Cardiac septum (tissue), 1 donor: ENCODE measurements at places on chromosomes 4 and X. TPM values are rescaled to one million over a fixed set of nuclear protein-coding genes. Genes with fewer than 3 reads are reported as not detected.

Gene CD99L2
- 90.8 TPM for total RNA-seq

- no peak for DNase-seq
Observed at GRCh38 chr4:174084542-174084941, 198.9 kb downstream of the FBXO8 start.

DNA sequence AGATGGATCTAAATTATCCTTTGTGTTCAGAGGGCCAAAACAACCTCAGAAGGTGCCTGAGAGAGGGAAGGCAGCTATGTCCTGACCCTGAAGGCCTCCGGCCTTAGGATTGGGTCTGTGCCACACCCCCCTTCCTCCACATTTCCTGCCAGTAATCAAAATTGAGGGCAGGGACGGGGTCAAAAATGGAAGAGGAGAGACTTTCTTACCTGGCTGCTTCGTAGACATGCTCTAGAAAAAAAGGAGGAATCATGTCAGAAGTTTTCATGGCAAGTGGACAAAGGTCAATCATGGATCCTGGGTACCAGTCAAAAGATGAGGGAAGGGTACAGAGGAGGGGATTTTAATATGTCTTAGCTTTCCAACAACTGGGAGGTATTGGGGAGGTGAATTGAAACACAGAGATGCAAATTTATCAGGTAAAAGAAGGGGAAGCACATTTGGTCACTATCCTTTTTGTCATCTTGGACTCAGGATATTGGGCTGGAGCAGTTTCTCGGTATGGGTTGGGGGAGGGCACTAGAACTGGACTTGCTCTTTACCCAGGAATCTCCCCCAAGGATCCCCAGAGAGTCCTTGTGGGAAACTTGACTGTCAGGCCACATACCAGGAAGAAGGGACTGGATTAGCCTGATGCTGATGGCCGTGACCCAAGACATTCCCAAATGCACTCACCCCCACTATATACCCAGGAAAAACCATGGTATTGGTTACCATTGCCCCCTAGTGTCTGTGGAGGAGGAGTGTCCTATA is 17.1 kb downstream of the VSIG4 start:
- no peak for DNase-seq

Gene RHOH
- 0.78 TPM for total RNA-seq

Gene ARHGEF38
- total RNA-seq = not detected

DNA sequence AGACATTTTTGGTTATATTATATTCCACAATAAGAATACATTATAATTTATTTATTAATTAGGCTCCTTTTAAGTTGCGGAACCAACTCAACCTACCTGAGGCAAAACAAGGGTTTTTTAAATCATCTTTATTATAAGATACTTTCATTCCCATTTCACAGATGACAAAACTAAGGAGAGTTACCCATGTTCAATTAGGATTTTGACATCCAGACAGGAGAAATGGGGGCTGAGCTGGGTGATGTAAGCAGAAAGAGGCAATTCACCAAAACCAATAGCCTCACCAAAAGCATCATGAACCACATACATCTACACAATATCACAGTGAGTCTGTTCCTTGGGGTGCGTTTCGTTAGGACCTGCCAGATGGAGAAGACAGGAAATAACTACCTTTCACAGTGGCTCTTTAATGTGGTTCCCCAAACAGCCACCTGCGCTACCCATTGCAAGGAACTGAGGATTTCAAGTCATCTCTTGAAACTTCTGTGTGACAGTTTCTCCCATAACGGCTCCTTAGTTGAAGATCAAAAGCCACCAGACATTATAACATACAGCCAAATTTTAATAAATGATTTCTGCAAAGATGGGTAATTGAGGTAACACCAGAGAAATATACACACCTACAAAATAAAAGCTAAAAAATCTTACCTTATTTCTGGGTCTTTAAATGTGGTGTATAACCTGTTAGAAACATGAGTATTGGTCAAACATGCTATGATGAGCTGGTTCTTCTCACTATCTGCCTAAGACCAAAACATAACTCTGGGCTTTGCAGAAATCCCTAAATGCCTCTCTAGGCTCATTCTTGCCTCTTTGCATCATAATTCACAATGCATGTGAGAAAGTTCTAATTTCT is 190.6 kb upstream of the LEF1 start:
- no peak for DNase-seq

Gene SMPX
- total RNA-seq = 732 TPM

- no peak for DNase-seq
Observed at GRCh38 chr4:154709550-154709949, 34.2 kb upstream of the LRAT start.

DNA sequence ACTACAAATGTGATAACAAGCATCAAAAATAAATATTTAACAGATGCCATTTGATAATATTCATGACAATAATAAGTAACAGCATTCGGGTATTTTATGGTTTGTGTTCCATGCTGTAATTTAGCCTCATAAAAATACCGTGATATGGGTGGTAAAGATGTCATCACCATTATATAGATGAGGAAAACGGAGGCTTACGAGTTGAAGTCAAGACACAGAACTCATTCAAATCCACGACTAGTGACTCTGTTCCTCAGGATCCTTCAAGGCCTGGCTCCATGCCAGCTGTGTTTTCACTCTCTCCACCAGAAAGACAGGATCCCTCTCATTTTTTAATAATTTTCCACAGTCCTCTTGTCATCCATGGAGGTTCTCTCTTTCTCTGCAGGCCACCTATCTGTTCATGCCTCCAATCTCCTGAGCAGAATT is 94.5 kb downstream of the APBB2 start:
- DNase-seq = no peak

- DNase-seq = no peak
Observed at GRCh38 chr4:143512978-143513313, 556 bp upstream of the SMARCA5 start.

DNA sequence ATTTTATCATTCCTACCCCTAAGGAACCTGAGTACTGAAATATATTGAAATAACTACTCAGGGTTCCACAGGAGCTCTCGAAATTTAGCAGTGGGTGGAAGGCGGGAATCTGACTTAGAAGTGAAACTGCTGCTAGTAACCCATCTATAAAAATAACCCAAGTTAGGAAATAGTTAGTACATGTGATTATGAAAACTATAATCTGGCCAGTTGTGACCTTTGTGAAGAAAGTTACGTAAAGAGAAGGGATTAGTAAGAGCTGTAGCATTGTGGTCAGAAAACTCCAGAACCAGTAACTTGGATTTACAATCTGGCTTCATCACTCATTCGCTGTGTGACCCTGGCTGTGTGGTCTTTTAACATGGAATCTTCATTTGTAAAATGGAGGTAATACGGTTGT is 175.5 kb downstream of the RAPGEF2 start:
- no peak for DNase-seq

DNA sequence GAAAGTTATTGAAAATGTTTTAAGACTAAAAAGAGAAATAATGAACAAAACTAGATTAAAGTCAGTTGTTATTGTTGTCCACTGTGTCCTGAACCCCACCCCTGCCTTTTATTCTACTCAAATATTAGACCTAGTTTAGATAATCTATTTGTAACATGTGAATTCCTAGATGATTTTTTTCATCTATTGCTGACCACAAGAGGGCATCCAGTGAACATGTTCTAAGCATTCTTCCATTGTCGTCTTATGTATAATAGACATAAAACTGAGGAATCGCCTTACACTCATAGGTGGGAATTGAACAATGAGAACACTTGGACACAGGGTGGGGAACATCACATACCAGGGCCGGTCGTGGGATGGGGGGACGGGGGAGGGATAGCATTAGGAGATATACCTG is 36.4 kb upstream of the HPRT1 start:
- DNase-seq = no peak

Gene CSAG3
- not detected for total RNA-seq

- no peak for DNase-seq
Observed at GRCh38 chrX:108537005-108537404, 97.4 kb downstream of the COL4A5 start.

- DNase-seq = no peak
Observed at GRCh38 chr4:17805580-17806155, 4.9 kb downstream of the DCAF16 start.
